ENCODE measurements at places on chromosomes 5 and 9.

- DNase-seq = no peak
Observed at GRCh38 chr9:79877943-79878602, 306.3 kb downstream of the TLE4 start.

GRCh38 chr5:73682176-73682575, 56.2 kb downstream of the ARHGEF28 start:
- DNase-seq = no peak

DNA sequence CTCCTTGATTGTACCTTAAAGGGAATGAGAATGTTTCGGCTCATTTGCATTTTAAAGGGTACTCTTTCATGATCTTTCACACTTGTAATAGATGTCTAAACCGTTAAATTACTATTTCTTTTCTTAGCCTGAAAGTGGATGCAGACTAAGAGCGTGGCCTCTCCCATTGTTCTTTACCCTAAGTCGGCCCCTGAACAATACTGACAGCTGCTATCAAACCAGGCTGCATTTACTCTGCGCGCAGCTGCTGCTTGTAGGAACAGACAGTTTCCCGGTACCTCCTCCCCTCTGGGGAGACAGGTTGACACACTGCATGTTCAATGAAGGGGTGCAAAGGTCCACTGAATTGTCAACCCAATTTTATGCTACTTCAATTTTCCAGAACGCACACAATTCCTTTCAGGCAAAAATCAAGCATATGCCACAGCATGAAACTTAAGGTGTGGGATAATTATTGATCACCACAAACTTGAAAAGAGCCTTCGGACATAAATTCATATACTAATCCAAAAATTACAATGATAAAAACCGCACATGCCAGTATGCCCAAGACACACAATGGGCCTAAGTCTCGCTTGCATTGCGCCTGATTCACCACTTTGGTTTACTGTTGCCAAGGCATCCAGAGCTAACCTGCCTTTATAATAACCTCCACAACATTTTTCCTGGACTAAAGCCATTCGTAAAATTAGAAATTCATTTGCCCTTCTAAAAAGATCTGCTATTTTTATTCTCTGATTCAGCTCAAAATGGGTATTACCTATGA, 39.7 kb downstream of the TLE1 start:
- no peak for DNase-seq

- no peak for DNase-seq
Observed at GRCh38 chr5:83011985-83012384, 65.2 kb downstream of the TMEM167A start.

GRCh38 chr5:82952326-82952725, 124.9 kb downstream of the TMEM167A start:
- DNase-seq = no peak

DNA sequence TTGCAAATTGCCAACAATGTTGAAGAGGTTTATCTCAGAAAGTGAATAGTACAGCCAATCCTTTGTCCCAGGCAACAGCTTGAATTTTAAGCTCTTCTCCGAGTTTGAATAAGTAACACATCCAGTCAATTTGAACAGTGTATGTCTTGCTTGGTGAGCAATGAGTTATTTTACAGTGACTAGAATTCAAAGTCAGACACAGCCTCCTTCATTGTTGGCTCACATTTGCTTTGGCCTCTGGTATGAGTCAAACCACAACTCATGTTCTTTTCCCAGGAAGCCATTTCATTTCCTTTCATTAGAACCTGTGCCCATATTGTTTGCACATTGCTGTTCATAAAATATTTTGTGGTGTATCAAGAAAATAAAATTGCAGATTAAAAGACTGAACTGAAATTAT, 622.0 kb upstream of the DAB2 start:
- no peak for DNase-seq

- no peak for DNase-seq
Observed at GRCh38 chr5:160278343-160278742, 34.0 kb downstream of the CCNJL start.

DNA sequence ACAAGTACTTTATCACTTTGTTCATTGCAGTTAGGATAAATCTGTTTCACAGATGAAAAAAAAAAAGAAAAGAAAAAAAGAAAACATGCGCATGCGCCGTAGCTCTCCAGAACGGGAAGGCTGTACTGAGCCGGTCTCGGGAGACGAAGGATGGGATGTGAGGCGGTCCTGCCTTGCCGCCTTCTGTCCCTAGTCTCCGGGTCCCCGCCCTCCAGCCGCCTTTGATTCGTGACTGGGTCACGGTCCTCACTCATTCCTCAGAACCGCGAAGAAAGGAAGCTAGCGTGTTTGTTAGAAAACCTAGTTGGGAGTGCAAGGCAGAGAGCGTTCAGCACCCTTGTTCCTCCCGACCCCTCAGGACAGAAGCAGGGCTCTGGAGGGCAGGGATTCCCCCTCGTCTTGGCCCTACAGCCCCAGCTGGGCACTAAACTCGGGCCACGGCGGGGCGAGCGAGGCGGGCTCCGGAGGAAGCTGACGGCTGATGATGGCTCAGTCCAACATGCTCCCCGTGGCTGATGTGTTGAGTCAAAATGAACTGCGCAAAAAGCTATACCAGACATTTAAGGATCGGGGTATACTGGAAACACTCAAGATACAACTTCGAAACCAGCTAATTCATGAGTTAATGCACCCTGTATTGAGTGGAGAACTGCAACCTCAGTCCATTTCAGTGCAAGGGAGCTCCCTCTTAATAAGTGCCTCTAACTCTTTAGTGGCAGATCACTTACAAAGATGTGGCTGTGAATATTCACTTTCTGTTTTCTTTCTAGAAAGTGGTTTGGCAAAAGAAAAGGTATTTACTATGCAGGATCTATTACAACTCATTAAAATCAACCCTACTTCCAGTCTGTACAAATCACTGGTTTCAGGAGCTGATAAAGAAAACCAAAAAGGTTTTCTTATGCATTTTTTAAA, 40.0 kb downstream of the CPLANE1 start:
- no peak for DNase-seq

DNA sequence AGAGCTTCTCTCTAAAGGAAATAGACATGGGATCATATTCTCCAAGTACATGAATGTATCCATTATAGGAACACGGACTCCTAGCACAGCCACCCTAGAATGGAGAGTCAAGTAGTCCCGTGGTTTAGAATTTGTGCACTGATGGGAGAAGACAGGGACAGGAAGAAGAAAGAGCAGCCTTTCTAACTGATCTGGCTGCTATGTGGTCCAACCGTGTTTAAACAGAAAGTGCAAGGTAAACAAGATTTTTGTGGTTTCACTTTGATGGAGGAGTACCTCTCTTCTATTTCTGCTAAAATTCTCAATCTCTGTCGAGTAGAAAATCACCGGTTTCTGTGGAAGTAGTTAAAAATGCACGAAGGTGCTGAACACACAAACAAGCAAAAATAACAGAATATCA, 171.3 kb downstream of the ST8SIA4 start:
- no peak for DNase-seq

- DNase-seq = no peak
Observed at GRCh38 chr5:58335518-58335917, 124.4 kb downstream of the PLK2 start.

- DNase-seq = no peak
Observed at GRCh38 chr5:88399561-88399960, 130.9 kb upstream of the TMEM161B start.

DNA sequence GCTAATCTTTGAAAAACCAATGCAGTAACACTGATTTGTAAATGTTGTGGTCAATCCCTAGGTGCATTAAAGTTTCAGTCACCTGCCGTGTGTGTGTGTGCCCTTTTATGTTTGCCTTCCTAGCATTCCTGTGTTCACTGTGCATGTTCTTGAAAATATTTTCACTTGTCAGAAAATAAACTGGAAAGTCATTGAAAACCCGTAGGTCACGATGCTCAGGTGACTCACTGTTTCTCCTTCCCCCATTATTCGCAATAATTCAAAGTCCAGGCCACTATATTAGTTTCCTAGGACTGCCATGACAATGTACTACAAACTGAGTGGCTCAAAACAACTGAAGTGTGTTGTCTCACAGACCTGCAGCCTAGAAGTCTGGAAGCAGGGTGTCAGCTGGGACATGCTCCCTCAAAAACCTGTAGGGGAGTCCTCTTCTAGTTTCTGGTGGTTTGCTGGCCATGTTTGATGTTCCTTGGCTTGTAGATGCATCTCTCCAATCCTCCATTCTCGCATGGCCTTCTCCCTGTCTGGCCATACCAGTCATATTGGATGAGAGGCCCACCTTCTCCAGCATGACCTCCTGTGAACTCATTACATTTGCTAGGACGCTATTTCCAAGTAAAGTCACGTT, 29.3 kb downstream of the MARVELD2 start:
- DNase-seq = no peak

DNA sequence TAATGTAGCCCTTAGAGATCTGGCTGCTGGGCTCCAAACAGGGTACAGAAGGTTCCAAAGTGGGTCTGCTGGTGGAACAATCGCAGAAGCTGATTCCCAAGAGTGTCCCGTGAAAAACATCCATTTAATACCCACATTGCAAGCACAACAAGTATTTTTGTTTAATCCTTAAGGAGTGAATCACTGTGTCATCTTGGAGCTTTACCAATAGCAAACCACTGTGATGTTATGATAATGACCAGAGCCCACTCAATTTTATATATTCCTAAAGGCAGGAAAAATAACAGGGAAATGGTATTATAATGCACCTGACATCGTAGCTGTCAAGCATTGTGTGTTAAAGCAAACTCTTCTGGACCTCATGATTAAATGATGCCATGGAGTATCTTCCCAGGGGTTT, 291.9 kb downstream of the FBXL7 start:
- DNase-seq = no peak

DNA sequence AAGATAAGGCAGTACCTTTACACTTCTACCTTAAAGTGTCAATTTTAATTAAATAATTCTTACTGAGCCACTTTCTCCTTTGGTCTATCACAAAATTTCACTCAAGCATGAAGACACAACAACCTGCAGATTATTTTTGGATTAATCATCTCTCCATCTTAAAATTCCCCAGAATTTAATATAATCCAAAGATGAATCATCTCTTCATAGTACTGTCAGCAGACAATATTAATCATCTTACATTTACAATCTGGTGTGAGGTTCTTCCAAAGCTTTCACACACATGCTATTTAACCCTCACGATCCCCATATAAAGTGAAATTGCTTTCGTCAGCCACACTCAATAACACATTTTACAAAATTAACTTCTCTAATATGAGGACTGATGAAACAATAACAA, 43.0 kb downstream of the LHFPL2 start:
- no peak for DNase-seq

- no peak for DNase-seq
Observed at GRCh38 chr9:100452894-100453293, 20.1 kb upstream of the TMEFF1 start.

- no peak for DNase-seq
Observed at GRCh38 chr5:66246608-66247007, 102.5 kb downstream of the SREK1 start.

GRCh38 chr5:36701085-36701698, 94.8 kb downstream of the SLC1A3 start:
- no peak for DNase-seq

DNA sequence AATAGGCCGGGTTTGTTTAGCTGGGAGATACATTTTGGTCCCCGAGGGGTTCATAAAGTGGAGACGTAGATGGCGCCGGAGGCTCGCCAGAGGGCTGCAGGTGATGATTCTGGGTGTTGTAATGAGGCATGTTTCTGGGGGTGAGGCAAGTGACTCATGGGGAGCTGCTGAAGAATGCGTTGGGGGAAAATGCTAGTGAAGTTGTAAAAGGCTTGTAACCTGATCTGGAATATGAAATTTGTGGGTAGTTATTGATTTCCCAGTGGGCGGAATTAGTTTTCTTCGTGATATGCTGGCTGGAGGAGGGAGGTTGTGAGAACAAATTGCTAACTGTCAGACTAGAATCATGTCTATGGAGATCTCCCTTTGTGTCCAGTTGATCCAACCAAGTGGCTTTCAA, 158.3 kb downstream of the DOCK2 start:
- DNase-seq = no peak

DNA sequence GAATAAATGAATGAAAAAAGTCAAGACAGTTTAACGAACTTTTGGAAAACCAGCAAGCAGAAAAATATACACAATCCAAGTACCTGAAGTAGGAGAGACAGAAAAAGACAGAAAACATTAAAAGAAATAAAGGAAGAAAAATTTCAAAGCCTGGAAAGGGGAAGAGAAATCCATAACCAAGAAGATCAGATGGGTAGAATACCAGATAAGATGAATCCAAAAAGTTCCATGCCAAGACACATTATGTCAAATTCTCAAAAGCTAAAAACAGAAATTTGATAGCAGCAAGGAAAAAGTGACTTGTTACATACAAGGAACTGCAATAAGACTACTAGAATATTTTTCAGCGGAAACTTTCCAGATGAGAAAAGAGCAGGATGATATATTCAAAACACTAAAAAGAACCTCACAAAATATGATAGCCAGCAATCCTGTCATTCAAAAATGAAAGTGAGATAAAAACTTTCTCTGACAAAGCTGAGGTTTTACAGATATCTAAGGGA, 7.6 kb upstream of the ZNF300 start:
- DNase-seq = no peak
